DMS53 (cell line): ENCODE measurements at places on chromosomes 2 and 18.
A peak's percentile ranks its signal among the peaks of the same experiment; 100 is the strongest.

DNA sequence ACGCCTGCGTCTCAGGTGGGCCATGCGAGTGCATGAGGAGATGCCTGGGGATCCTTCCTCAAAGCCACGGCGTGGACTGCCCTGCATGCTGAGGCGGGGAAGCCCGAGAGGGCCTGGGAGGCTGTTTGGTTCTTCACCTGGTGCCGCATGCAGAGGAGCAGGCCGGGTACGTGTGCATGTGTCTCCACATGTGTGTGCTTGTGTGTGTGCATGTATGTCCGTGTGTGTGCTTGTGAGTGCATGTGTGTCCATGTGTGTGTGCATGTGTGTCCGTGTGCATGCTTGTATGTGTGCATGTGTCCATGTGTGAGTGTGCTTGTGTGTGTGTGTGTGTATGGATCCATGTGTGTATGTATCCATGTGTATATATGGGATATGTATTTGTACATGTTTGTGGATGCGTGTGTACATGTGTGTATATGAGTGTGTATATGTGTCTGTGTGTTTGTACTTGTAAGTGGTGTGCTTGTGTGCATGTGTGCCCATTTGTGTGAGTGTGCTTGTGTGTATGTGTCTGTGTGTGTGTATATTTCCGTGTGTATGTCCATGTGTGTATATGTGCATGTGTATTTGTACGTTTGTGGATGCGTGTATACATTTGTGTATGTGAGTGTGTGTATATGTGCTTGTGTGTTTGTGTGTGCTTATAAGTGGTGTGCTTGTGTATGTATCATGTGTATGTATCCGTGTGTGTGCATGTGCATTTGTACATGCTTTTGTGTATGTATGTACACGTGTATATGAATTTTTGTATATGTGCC is 79.0 kb downstream of the PTGR3 start:
- DNase-seq: no peak

GRCh38 chr18:44041553-44041952 is 639.1 kb upstream of the SETBP1 start:
- DNase-seq: no peak

GRCh38 chr18:1573732-1574131 is 669.1 kb downstream of the ADCYAP1 start:
- no peak for DNase-seq

DNA sequence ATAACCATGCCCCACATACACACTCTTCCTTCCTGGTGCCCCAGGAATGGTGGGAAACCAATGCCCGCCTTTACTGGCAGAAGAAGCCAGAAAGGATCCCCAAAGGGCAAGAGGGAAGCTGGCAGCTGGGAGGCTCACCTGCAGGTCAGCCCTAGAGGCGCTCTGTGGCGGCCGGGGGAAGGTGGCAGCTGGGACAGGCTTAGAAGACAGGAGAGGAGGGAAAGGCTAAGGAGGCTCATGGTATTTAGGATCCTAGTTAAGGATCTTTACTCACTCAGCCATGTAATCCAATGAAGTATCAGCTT is 23.8 kb downstream of the ADRA2B start:
- no peak for DNase-seq

GRCh38 chr2:160859096-160859495 is 301.1 kb upstream of the TANK start:
- DNase-seq: no peak

DNA sequence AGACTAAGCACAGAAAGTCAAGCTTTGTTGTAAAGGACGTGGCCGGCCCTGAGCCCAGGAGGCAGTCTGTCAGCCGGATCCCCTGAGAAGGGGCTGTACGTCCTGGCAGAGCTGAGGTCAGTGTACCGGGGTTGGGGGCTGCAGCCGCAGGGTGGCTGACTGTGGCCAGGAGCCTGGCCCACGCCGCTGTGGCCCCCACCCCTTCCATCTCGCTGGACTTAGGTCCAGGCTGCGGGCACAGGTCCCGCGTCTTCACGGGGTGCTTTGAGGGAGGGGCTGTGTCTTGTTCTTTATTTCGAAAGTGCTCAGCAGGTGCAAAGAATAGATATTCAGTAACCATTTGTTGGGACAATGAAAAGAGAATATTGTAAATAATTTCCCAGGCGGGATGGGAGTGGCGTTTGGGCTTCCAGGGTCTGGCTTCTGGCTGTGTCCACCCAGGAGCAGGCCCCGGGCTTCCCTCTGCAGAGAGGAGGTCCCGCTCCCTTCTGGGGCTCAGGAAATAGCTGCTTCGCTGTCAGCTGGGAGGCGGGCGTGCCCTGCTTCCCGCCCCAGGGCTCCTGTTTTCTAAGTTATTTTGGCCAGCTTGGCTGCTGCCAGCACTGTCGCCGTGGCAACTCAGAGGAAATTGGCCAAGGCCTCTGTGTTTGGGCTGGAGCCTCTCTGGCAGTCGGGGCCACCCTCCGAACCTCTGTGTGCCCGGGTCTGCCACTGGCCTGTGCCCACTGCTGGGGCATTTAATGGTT is 7.4 kb downstream of the NFATC1 start:
- no peak for DNase-seq

- peak; percentile 91 for DNase-seq
Observed at GRCh38 chr2:121128741-121129659, 156.0 kb downstream of the TFCP2L1 start.

DNA sequence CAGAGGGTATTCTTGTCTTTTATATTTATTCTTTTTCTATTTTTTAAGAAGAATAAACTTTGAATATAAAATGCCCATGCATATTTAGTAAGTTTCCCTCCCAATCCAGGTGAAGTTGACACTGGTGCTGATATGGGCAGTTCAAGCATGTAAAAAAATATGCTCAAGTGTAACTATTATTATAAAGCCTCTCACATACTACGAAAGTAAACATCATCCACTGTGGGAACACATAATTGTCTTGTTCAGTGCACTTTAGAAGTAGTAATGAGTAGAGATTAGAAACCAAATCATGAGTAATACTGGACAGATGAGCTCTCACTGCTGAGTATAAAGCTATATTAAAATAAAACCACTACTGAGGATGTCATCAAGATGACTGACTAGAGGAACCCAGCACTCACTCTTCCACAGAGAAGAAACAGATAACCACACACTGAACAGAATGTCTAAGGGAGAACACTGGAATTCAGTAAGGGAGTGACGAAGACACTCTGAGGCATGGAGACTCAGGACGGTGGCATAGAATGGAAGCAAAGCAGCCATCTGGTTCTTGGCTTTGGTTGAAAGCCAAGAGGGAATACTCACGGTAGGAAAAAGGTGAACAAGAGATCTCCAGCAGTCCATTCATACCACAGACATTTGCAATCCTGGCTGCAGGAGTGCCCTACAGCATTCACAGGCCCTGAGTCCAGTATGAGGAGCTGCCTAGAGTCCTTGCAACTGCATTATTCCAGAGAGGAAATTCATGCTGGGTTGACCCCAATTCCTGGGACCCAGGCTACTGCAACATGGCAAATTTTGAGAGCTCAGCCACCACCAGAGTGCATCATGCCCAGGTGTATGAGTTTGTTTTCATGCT is 9.5 kb upstream of the FAM110C start:
- no peak for DNase-seq

DNA sequence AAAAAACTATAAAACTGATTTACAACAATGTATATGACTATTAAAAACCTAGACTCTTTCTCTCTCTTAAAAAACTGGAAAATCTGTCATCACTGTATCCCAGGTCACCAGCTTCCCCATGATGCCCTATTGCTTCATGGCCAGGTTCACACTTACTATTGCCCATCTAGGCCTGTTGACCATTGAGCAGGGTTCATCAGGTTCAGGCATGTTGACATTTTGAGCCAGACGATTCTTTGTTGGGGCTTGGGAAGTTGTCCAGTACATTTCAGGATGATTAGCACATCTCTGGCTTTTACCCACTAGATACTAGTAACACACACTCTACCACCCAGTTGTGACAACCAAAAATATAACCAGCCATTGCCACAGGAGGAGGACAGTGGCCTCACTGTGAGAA is 26.9 kb upstream of the RAB27B start:
- no peak for DNase-seq

- no peak for DNase-seq
Observed at GRCh38 chr2:214737188-214737587, 72.3 kb downstream of the BARD1 start.

- no peak for DNase-seq
Observed at GRCh38 chr2:112706170-112706664, 14.6 kb upstream of the NT5DC4 start.

DNA sequence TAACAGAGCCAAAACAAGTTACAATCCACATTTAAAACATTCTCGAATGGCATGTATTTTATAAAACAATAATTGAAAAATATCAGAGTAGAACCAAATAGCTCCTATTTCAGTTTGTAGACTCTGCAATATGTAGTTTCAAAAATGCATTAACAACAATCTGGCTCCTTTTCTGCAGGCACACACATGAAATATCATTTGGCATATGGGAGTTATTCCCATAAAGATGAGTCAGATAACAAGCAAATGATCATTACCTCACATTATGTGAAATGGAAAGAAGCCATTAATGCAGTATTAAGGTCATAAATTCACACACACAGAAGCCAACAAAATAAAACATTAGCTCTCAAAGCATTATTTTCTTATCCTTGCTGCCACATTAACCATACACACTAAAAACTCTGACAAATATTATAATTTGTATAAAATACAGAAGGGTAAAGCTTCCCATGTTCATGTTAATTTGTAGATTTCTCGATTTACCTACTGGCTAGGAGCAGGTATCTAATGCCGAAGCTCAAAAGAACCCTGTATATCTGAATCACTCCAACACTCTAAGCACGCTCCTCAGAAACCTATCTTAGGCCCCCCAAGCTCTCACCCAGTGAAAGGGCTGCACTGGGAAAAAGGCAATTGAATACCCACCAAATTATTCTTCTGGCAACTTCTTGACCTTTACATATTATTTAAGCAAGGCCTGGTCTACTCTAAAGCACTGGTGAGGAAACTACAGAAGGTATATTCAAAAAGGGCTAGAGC is 13.8 kb downstream of the NBAS start:
- DNase-seq: no peak

- no peak for DNase-seq
Observed at GRCh38 chr2:67006373-67006960, 390.7 kb upstream of the ETAA1 start.

DNA sequence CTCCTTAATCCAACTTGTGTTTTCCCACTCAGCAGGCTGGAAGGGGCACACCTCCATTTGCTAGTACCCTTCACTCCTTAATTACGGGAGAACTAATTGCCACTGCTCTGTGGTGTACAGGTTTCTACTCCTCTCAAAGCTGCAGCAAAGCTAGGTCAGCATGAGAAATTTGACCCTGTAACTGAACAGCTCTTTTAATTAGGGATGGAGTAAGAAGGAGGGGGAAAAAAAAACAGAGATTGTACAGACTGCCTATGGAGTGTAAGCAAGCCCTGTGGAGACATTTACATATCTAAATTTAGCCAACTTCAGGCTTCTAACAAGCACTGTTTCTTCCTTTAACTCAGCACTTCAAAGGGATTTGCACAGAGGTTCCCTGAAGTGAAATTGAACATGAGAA is 629.7 kb upstream of the SETBP1 start:
- DNase-seq: no peak

DNA sequence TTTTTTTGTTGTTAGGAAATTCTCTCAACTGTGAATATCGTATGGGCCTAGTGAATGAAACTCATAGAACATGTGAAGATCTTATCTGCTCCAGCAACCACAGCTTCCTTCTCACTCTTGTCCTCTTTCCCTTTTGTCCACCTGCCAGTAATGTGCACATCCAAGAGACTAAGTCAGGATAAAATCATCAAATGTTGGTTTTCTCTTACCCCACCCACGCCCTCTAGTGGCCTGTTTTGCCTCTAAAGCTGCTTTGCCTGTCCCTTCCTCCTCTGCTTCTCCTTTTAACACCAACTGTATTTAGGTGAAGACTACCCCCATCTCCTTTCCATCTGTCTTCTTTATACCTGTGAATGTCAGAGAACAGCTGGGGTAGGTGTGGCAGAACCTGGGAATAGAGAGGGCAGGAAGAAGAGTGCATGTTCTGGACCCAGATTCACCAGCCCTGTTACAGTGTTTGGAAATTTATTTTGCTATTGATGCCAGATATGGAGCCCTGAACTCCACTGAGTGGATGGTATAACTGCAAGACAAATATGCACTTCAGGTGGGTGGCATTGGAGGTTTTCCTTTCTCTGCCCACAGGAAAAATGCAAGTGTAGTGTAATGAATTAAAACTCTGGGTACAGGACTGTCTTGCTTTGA is 8.4 kb upstream of the MGAT5 start:
- DNase-seq: peak; percentile 66

DNA sequence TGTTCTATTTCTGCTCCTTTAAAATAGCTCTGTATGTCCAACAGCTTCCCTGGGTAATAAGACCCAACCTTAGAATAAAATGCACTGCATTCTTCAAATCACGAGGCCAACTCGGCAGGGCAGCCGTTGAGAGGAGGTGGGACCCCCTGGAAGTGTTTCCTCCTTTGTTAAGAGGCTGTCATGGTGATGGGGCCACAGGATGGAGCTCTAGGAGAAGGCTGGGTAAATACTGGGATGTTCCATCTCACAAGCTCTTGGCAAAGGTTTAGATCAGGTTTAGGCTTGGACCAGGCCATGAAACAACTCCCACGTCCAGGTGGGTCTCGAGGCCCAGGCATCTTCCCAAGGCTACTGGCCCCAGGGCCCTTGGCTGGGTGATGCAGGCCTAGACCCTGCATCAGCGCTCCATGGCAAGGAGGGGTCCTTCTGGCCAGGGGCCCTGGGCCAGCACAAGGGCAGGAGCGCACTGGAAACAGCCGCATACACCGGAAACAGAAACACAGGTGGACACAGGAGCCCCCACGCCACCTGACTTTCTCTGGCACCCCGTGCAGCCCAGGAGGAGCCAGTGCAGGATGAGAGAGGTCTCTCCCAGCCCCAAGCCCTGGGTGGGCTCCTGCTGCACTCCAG is 38.8 kb upstream of the OTOS start:
- DNase-seq: no peak

GRCh38 chr2:229137066-229137465 is 134.0 kb downstream of the PID1 start:
- no peak for DNase-seq

GRCh38 chr2:46296216-46296839 is 879 bp upstream of the EPAS1 start:
- DNase-seq: peak; percentile 69

DNA sequence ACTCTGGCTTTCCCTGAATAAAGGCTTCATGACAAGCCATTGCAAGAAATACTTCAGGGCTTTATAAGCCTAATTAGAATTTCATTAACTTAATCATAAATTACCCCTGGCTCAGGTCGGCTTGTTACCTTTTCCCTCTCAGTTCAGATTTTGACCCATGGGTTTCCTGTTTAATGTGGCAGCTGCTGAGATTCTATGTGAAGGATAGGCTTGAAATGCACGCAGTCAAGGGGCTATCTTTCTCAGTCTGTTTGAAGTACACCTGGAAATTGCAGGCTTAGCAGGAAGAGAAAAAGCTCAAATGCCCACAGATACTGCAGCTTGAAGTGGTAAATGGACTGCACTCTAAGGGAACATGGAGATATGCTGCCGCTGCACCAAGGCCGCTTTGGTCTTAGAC is 49.4 kb downstream of the CAVIN2 start:
- DNase-seq: no peak

- DNase-seq: no peak
Observed at GRCh38 chr2:120685066-120685973, 50.3 kb upstream of the GLI2 start.

- DNase-seq: peak; percentile 80
Observed at GRCh38 chr2:120737340-120738101, 1.9 kb downstream of the GLI2 start.
